Thoracic aorta endothelial cell (primary cell): ENCODE measurements at places on chromosomes 1 and 21. TPM values are rescaled to one million over a fixed set of nuclear protein-coding genes. Genes with fewer than 3 reads are reported as not detected.

The CYYR1 gene
- 12.2 and 15.5 TPM in 2 replicates for total RNA-seq

The FCRL4 gene
- not detected in 2 replicates for total RNA-seq

The SHISA4 gene
- total RNA-seq, result 8.5 and 9.8 TPM in 2 replicates

The LINGO4 gene
- not detected in 2 replicates for total RNA-seq

The KRTAP11-1 gene
- total RNA-seq, result not detected in 2 replicates

The RNU1-1 gene
- total RNA-seq, result under 0.01 TPM in 2 replicates

The TMPRSS3 gene
- total RNA-seq, result not detected in 2 replicates

The GPR3 gene
- 0.80 and 2.1 TPM in 2 replicates for total RNA-seq

The RIPK4 gene
- total RNA-seq, result not detected in 2 replicates

The ILDR2 gene
- total RNA-seq, result 0.14 TPM in 1 of 2 replicates, not detected in the other

The KCNE2 gene
- not detected in 2 replicates for total RNA-seq

The HSPA6 gene
- total RNA-seq, result 0.22 and 0.27 TPM in 2 replicates

The C1orf50 gene
- 4.8 and 6.5 TPM in 2 replicates for total RNA-seq

The FCMR gene
- total RNA-seq, result 0.14 TPM in 1 of 2 replicates, not detected in the other
